CD4-positive, alpha-beta T cell treated with Interleukin-15 for 1 hour (primary cell): ENCODE measurements at places on chromosomes 2 and 18.
A peak's percentile ranks its signal among the peaks of the same experiment; 100 is the strongest.

DNA sequence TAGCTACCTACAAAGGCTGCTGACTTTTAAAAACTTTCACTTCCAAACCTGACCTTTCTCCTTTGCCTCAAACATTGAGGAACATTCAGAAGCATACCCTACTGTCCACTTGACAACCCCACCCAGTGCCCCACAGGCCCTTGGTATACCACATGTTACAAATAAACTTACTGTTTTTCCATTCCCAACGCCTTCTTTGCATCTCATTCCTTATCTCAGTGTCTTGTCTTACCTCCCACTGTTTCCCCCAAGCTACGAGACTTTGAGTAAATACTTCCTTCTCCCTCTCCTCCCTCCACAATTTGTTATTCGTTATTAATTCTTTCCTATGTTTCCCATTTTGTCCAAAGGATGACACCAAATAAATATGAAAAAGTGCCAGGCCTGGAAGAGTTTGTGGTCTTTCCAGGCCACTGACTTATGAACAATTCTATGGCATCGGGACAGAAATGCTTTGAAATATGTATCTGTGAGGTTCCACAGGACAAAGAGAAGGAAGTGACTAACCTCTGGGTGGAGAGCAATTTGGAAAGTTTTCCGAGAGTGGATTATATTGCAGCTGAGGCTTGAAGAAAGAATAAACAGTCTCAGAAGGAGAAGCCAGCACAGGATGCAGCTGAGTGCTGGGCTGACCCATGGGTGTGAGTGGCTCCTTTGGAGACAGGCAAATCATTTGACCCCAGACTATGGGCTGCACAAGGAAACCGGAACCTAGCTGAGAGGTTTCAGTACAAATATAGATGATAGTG lies 409.0 kb downstream of the LPIN1 start:
- DNase-seq = no peak

DNA sequence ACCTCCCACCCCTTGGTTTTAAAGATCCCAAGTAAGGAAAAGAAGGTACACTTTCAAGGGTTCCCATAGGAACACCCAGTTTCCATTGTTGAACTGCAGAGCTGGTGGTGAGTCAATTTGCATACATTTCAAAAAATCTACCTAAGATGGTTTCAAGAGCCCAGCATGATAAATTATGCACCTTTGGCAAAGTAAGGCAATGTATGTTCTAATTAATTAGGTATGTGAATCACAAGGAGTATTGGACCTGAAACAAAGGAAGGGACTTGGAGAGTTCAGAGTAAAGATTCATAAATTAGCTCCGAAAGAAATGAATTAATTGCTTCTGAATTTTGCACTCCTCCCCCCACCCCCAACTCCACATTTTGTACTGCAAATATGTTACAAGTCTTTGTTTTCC lies 459.7 kb downstream of the LRATD1 start:
- no peak for DNase-seq

DNA sequence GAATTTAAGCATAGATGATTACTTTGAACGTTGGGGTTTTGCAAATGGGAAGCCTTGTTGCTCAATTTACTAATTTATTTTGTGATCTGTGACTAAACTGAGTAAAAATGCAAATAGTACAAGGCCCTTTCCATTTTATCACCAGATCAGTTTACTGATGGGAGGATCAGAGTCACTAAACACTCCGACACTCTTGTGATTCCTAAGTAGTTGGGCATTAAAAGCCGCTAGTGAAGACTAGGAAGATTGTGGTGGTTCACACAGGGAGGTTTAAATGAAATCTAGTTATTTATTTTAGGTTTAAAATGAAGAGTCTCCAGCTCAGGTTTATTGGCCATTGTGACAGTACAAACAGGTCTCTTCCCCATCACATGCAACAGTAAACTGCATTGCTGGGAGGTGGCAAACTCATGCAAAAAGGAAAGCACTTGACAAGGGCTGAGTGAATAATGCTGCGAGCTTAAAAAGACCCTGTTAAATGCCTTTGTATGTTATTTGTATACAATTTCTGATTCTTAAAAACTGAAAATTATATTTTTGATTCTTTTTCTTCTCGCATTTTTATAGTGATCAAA lies 394.8 kb upstream of the FANCL start:
- no peak for DNase-seq

DNA sequence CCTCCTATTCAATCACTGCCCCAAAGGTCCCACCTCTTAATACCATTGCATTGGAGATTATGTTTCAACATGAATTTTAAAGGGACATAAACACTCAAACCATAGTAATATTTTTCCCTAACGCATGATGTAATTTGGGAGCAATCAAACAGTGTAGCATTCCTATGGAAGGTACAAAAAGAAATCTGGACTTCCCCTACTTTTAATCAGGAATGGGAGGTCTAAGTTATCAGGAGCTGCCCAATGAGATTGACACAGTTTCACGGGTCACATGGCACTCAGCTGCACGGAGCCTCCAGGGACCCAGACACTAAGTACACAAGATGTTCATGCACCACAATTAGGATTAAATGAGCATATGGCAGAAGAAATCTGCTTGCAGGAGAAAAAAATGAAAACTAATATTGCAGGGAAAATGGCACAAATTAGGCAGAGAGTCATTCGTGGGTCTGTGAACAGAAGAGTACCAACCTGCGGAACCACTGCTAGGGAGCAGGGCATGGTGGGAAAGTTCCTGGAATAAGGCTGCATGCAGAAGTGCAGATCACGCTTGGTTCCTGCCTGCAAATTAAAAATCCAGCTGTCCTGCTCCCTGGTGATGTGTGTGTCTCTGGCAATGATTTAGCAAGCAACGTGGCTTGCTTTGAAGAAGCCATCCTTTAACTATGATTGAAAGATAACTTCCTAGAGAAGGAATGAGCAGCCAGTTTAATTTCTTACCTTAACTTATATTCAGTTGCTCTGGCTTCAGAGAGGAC lies 326.6 kb upstream of the ID2 start:
- no peak for DNase-seq

DNA sequence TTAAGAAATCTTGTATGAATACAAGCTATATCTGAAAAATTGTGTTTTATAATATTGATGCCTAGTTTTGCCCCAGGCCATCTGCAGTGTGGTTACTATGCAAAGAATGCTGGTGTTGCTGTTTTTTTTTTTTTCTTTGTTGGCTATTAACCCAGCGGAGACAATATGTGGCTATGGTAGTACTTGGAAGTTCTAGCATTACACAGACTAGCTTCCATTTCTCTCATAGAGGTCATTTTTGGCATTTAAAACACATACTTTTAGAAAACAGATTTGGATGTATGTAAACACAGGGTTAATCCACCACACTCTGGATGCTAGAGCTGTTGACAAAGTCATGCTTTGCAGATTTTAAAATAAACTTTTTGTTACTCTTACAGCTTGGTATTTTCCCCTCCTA lies 209.8 kb downstream of the NEDD4L start:
- no peak for DNase-seq

DNA sequence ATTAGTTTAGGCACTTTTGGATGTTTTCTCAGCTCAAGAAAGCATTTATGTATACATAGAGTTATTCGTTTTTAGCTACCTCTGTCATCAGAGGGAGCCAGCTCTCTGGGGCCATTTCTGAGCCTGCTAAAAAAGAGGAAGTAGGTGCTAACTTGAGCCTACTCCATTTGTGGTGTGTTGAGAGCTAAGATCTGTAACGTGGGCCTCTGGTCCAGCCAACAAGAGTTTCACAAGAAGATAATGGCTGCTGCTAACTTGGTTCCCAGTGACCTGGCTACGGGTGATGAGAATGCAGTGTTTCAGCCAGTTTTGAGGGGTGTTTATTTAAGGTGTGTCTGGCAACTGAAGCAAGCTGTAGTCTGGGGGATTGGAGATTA lies 182.5 kb downstream of the PRKCE start:
- DNase-seq = peak; percentile 41
